T-helper 17 cell (primary cell): ENCODE measurements at places on chromosomes 6 and 20.

GRCh38 chr6:45118754-45119153 is 209.4 kb upstream of the RUNX2 start:
- H3K4me1 ChIP-seq = peaks cover 7% of the 10 kb centered on the region
- no peak for DNase-seq
- H3K36me3 ChIP-seq = peaks cover 2% of the 10 kb centered on the region
- no peak overlapping the region for H3K27ac ChIP-seq
- no peak overlapping the region for H3K4me3 ChIP-seq
- no peaks in the 10 kb centered on the region for H3K27me3 ChIP-seq

GRCh38 chr6:98547634-98548033 is 286.7 kb upstream of the POU3F2 start:
- no peak for DNase-seq
- no peak overlapping the region for H3K4me3 ChIP-seq
- no peak overlapping the region for H3K27ac ChIP-seq
- H3K36me3 ChIP-seq = no peaks in the 10 kb centered on the region
- no peaks in the 10 kb centered on the region for H3K4me1 ChIP-seq

GRCh38 chr6:91094341-91094740 is 507.5 kb upstream of the MAP3K7 start:
- no peaks in the 10 kb centered on the region for H3K4me1 ChIP-seq
- no peak overlapping the region for H3K4me3 ChIP-seq
- no peaks in the 10 kb centered on the region for H3K36me3 ChIP-seq
- peaks cover 28% of the 10 kb centered on the region for H3K27me3 ChIP-seq
- no peak for DNase-seq
- H3K27ac ChIP-seq = no peak overlapping the region

DNA sequence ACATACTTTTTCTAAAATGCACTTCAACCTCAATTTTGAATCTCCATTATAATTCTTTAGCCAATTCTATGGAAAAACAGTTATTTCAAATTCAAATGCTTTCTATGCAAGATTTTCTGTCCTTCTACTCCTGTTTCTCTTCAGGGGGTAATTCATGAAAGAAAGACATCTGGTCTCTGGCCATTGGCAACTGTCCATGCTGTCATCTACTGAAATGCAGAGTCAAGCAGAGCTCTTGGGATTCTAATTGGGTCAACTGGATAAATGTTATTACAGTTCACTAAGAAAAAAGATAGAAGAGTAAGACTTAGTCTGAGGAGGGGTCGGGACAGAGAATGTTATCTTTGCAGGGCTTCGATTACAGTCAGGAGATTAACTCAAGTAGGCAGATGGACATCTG is 22.0 kb upstream of the BMP5 start:
- DNase-seq = no peak
- H3K27ac ChIP-seq = no peak overlapping the region
- no peaks in the 10 kb centered on the region for H3K27me3 ChIP-seq
- H3K4me3 ChIP-seq = no peak overlapping the region
- H3K36me3 ChIP-seq = no peaks in the 10 kb centered on the region

DNA sequence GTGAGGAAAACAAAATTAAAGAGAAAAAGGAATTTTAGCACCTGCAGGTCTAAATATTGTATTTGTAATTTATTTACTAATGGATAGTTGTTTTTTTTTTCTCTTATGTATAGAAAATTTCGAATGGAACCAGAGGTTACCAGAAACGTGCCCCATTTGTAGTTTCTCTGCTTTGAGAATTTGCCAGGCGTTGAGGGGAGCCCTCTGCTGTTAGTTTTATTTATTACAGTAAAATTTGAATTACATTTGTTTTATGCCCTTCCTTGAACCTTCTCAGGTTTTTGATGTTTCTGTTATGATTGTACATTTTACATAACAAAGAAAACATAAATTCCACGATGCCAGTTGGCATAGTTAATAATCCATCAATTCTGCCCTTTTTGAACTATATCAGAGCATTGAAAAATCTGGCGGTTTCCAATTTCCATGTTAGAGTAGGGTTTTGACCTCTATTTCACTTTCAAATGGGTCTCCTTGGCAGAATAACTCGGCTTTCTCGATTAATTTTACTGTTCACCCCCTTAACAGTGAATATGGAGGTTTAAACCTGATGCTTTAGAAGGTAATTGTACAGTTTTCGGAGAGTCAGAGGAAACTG is 35.1 kb upstream of the RFPL4B start:
- H3K27ac ChIP-seq = no peak overlapping the region
- H3K27me3 ChIP-seq = peaks cover 38% of the 10 kb centered on the region
- no peaks in the 10 kb centered on the region for H3K36me3 ChIP-seq
- no peak overlapping the region for H3K4me3 ChIP-seq
- no peak for DNase-seq

DNA sequence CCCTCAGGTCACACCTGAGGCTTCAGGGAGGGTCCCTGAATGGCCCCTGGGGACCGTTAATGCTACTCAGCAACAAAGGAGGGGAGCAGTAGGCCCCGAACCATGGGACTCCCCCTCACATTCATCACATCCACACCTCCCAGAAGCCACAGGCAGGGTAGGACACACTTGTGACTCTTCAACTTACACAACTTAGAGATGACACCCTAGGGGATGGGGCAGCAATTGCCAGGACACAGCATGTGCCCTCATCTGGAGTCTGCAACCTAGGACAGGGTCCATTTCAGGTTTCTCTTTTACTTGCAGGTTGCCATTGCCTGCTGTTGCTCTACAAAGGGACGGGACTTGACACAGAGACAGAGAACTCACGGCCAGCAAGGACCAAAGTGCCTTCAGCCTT is 770 bp downstream of the ULBP3 start:
- peaks cover 18% of the 10 kb centered on the region for H3K27me3 ChIP-seq
- peak overlapping the region; percentile 77 for H3K27ac ChIP-seq
